ENCODE measurements at places on chromosomes 2 and 18. TPM values are rescaled to one million over a fixed set of nuclear protein-coding genes. Genes with fewer than 3 reads are reported as not detected.

The TUBB8B gene
- total RNA-seq: not detected

DNA sequence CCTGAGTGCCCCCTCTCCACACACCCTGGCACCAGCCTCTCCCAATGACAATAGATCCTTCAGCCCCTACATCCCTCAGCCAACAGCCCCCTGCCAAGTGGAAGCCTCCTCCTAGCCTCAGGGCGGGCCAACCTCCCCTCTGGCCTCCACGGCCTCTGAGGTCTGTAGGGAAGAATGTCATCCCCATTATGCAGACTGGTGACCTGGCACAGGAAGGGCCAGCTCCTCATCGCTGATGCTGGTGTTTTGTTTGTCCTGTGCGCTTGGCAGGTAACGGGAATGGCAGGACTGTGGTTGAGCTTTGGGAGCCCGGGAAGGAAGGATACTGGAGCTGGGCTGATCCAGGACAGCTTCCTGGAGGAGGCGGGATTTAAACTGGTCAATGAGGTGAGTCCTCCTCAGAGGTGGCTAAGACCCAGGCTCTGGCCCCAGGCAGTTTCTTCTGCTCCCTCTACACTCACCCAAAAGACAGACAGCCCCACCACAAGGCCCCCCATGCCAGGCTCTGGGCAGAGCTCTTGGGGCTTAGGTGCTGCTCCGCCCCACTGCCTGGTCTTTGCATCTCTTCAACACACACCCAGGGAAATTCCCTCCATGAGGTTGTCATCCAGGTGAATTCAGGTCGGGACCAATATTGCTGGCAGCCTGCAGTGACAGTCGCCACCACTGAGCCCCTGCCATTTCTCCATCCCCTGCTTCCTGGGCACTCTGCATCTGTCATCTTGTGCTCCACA lies 75.2 kb upstream of the SMAD7 start:
- DNase-seq: no peak

The MRPL33 gene
- total RNA-seq: 60.5 TPM

DNA sequence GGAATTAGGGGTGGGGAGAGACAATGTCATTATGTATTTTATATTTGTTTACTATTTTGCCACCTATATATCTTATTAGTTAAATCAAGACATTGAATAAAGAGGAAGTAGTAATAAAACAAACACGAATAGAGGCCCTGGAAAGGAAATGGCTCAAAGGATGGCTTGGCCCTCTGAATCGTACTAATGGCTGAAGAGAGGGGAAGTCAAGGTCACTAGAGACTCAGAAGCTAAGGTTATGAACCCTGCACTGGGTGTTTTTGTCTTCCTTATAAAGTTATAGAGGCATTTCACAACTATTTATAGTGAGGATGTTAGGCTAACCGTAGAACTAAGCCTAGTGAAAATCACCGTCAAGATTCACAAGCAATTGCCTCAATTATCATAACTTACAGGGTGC lies 685.9 kb downstream of the ARHGAP15 start:
- no peak for DNase-seq

GRCh38 chr18:79983253-79983652 lies 5.1 kb downstream of the TXNL4A start:
- DNase-seq: no peak

All from activated naive CD4-positive, alpha-beta T cell treated with anti-CD3 and anti-CD28 coated beads for 36 hours (primary cell).